ENCODE measurements at places on chromosomes 4 and X. TPM values are rescaled to one million over a fixed set of nuclear protein-coding genes. Genes with fewer than 3 reads are reported as not detected.

- H3K27me3 ChIP-seq, result peaks cover 7% of the 10 kb centered on the region
Observed at GRCh38 chr4:84442778-84443177, 56.3 kb downstream of the NKX6-1 start.

GRCh38 chrX:9758021-9758638 is 7.5 kb downstream of the GPR143 start:
- H3K36me3 ChIP-seq, result no peaks in the 10 kb centered on the region
- no peak overlapping the region for H3K27ac ChIP-seq
- no peaks in the 10 kb centered on the region for H3K4me1 ChIP-seq
- H3K27me3 ChIP-seq, result no peaks in the 10 kb centered on the region

DNA sequence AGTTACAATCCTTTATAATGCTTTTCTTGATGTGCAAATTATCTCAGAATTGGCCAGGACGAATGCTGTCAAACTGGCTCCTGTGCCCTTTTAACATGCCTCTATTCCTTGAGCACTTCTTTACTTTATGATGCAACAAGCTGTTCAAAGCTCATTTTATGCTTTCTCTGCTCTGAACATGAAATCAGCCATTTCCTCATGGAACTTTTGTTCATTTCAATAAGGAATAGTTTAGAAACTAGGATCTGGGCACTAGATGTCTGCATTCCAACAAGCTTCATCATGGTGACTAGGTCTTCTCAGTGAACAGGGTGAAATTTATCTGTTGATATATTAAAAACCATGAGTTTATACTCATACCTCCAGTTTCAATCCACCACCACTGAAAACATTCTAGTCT is 87.3 kb upstream of the TEX13A start:
- no peak overlapping the region for H3K4me3 ChIP-seq
- no peaks in the 10 kb centered on the region for H3K36me3 ChIP-seq
- no peak for DNase-seq
- no peaks in the 10 kb centered on the region for H3K27me3 ChIP-seq
- H3K4me1 ChIP-seq, result no peaks in the 10 kb centered on the region

DNA sequence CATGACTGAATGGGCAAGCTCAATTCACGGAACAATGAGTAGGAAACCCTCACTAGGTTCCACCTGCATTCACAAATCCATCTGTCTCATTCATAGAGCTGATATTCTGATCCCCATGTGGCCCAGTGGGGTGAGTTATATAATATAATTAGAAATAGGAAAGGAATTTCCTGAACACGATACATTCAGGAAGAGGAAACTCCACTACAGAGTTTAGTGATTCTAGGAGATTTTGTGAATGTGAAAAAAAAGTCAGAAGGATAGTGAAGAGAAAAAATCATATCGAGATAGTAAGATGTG is 471.2 kb downstream of the GASK1B start:
- no peak overlapping the region for H3K4me3 ChIP-seq
- H3K27ac ChIP-seq, result no peak overlapping the region
- H3K4me1 ChIP-seq, result no peaks in the 10 kb centered on the region
- no peaks in the 10 kb centered on the region for H3K27me3 ChIP-seq
- DNase-seq, result no peak
- no peaks in the 10 kb centered on the region for H3K36me3 ChIP-seq

GRCh38 chrX:16320765-16321355 is 153.6 kb downstream of the MAGEB17 start:
- H3K36me3 ChIP-seq, result no peaks in the 10 kb centered on the region
- H3K4me3 ChIP-seq, result no peak overlapping the region
- H3K27ac ChIP-seq, result no peak overlapping the region
- no peak for DNase-seq
- no peaks in the 10 kb centered on the region for H3K27me3 ChIP-seq

- no peaks in the 10 kb centered on the region for H3K36me3 ChIP-seq
- H3K4me3 ChIP-seq, result no peak overlapping the region
- H3K27me3 ChIP-seq, result no peaks in the 10 kb centered on the region
- DNase-seq, result no peak
- no peaks in the 10 kb centered on the region for H3K4me1 ChIP-seq
- no peak overlapping the region for H3K27ac ChIP-seq
Observed at GRCh38 chr4:37839426-37839825, 12.9 kb downstream of the PGM2 start.

- no peak overlapping the region for H3K27ac ChIP-seq
- no peak for DNase-seq
- no peaks in the 10 kb centered on the region for H3K27me3 ChIP-seq
- H3K36me3 ChIP-seq, result no peaks in the 10 kb centered on the region
Observed at GRCh38 chrX:51026862-51027261, 116.3 kb downstream of the BMP15 start.

DNA sequence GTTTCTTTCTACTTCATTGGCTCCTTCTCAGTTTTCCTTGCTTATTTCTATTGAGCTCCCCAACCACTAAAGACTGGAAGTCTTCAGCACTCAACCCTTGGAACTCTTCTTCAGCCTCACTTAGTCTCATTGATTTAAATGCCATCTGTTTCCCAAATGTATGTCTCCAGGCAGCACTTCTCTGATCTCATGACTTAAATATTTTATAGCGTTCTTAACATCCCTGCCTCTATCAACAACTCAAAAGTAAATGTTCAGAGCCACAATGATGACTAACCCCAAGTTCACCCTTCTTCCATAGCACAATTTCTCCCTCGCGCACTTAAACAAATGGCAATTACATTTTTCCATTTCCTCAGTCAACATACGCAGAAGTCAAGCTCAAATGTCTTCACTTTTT is 1393.3 kb downstream of the ARAP2 start:
- no peaks in the 10 kb centered on the region for H3K27me3 ChIP-seq
- H3K27ac ChIP-seq, result no peak overlapping the region
- H3K4me1 ChIP-seq, result no peaks in the 10 kb centered on the region
- H3K4me3 ChIP-seq, result no peak overlapping the region
- H3K36me3 ChIP-seq, result no peaks in the 10 kb centered on the region

GRCh38 chrX:107766470-107767150 is 9.0 kb downstream of the TSC22D3 start:
- H3K36me3 ChIP-seq, result no peaks in the 10 kb centered on the region
- H3K4me3 ChIP-seq, result no peak overlapping the region
- no peaks in the 10 kb centered on the region for H3K4me1 ChIP-seq
- DNase-seq, result peak; percentile 28
- H3K27me3 ChIP-seq, result no peaks in the 10 kb centered on the region

DNA sequence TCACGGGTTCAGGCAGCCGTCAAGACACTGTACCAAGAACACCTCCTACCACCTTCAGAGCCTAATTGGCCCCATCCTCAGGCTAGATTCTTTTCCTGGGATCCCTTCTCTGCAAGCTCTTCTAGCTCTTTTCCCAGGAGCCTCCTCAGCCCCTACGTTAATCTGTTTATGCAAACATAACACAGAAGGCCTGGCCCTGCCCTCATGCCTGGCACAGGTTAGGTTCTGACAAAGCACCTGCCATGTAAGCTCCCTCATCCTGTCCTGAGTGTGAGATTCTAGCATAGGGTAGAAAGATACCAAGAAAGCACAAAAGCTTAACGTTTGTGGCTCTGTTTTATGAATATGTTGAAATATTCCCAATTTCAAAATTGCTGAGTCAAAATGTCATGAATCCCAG is 93.6 kb downstream of the IRF2 start:
- no peaks in the 10 kb centered on the region for H3K27me3 ChIP-seq
- no peak overlapping the region for H3K4me3 ChIP-seq

GRCh38 chrX:40006106-40007017 is 91.4 kb downstream of the BCOR start:
- peaks cover 71% of the 10 kb centered on the region for H3K4me1 ChIP-seq
- no peak overlapping the region for H3K27ac ChIP-seq
- peak; percentile 67 for DNase-seq
- peaks cover 65% of the 10 kb centered on the region for H3K27me3 ChIP-seq

- DNase-seq, result peak; percentile 35
- no peaks in the 10 kb centered on the region for H3K27me3 ChIP-seq
- H3K4me1 ChIP-seq, result peaks cover 4% of the 10 kb centered on the region
Observed at GRCh38 chrX:47574076-47574546, 8.1 kb upstream of the TIMP1 start.

DNA sequence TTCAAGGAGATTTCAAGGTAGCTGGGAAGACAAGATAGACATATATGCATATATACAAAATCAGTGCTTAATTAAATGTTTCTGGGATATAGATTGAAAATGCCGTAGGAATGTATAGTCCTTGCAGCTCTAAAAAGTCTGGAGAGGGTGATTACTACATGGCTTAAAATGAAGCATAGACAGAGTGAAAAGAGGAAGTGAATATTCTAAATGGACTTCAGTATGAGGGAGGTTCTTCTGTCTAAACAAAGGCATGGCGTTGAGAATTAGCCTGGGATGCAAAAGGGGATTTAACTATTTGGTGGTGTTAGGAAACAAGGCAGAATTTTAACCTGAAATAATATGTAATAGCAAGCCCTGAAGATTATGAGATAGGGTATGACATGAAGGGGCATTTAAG is 141.5 kb upstream of the FRMPD4 start:
- H3K4me3 ChIP-seq, result no peak overlapping the region
- H3K36me3 ChIP-seq, result no peaks in the 10 kb centered on the region
- no peak for DNase-seq
- no peak overlapping the region for H3K27ac ChIP-seq
- no peaks in the 10 kb centered on the region for H3K27me3 ChIP-seq

DNA sequence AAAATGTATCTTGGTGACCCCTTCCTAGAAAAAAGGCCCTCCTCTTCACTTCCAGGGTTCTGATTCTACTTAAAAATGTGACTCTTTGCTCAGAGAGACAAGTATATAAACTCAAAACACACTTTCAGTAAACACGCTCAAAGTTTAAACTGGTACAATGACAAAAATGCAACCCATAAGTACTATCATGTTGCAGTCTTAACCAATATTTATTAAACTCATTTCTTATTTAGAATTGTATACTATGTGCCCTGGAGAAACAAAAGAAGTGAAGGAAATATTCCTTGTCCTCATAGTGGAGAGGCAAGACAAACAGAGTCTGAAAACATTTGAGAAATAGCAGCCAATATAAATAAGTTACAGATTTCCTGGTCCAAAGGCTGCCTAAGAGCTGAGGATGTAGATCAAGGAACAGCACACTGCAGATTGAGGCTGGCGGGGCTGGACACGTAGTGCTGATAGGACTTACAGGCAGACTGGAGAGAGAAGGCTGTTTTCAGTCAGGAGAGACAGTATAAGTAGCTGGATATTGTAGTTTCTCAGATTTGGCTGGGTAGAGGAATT is 39.1 kb upstream of the ANXA3 start:
- peak; percentile 74 for DNase-seq
- no peak overlapping the region for H3K4me3 ChIP-seq
- no peaks in the 10 kb centered on the region for H3K27me3 ChIP-seq
- H3K27ac ChIP-seq, result peak overlapping the region; percentile 53
- H3K4me1 ChIP-seq, result peaks cover 21% of the 10 kb centered on the region

DNA sequence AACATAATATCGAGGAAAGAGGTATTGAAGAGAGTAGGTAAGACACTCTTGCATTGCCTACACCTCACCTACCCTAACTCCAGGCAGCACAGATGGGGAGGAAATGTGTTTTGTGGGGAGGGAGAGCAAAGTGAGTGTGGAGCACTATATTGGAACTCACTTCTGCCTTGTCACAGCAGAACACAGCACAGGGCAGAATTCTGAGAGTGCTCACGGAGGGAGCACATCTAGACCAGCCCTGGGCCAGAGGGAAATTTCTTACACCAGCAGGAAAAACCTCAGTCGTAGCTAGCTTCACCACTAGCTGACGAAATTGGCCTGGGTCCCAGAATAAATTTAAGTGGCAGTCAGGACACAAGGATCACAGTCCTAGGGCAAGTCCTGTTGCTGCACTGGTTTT is 517.3 kb downstream of the TMA16 start:
- no peak for DNase-seq
- H3K4me3 ChIP-seq, result no peak overlapping the region
- H3K27ac ChIP-seq, result no peak overlapping the region
- H3K36me3 ChIP-seq, result no peaks in the 10 kb centered on the region
- no peaks in the 10 kb centered on the region for H3K4me1 ChIP-seq

GRCh38 chrX:104469771-104470170 is 96.2 kb upstream of the IL1RAPL2 start:
- DNase-seq, result no peak
- H3K36me3 ChIP-seq, result no peaks in the 10 kb centered on the region
- H3K27ac ChIP-seq, result no peak overlapping the region
- no peaks in the 10 kb centered on the region for H3K27me3 ChIP-seq
- no peak overlapping the region for H3K4me3 ChIP-seq

DNA sequence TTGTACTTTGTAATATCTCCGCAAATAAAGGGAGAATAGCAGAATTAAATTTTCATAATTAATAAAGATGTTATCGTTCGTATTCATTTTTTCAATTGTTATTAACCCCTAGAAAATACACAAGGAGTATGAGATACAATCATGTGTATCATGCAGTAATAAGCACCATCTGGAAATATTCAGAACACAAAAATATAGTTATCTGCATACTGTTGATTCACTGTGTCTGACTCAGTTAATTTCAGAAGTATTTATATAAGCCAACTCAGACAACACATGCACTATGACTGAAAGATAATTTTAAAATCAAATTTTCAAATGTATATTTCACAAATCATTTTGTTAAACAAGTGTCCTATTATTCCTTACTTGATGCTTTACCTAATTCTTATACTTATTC is 1954.8 kb downstream of the ARAP2 start:
- H3K27ac ChIP-seq, result no peak overlapping the region
- H3K27me3 ChIP-seq, result no peaks in the 10 kb centered on the region
- H3K4me3 ChIP-seq, result no peak overlapping the region
- no peaks in the 10 kb centered on the region for H3K4me1 ChIP-seq
- no peak for DNase-seq

- H3K4me3 ChIP-seq, result no peak overlapping the region
- H3K27ac ChIP-seq, result no peak overlapping the region
- peak; percentile 53 for DNase-seq
Observed at GRCh38 chr4:47383829-47384427, 79.6 kb downstream of the COMMD8 start.

DNA sequence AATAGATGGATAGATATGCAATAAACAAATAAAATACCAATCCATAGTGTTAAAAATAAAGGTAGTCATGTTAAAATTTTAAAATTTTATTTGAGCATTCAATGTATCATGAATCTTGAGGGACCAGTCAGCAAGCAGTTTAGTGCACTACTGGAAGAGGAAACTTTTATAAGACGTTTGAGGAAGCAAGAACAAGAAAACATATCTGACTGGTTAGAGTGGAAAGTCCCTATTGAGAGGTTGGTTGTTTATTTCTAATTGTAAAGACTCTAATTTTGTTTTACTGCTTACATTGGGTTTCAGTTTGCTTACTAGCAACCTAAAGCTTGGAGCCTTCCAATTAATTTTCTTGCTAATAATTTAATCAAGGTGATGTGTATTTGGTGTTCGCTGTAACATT is 786.2 kb downstream of the RAB28 start:
- no peak overlapping the region for H3K4me3 ChIP-seq
- H3K36me3 ChIP-seq, result no peaks in the 10 kb centered on the region
- H3K4me1 ChIP-seq, result no peaks in the 10 kb centered on the region
- H3K27ac ChIP-seq, result no peak overlapping the region
- DNase-seq, result no peak

Gene SLC16A2
- total RNA-seq, result 13.8 TPM

Gene GASK1B
- total RNA-seq, result 89.8 TPM

Gene PCYT1B
- 17.1 TPM for total RNA-seq

Gene ABLIM2
- 0.68 TPM for total RNA-seq

Gene FGG
- total RNA-seq, result 1,531 TPM
